CD4-positive, alpha-beta T cell treated with Interleukin-4 for 1 hour (primary cell): ENCODE measurements at places on chromosomes 7 and 10.

- no peak for DNase-seq
Observed at GRCh38 chr7:132349075-132349474, 227.2 kb downstream of the PLXNA4 start.

GRCh38 chr7:21542891-21543527, at the start of gene DNAH11:
Gene DNAH11 (plus strand): TSS chr7:21543039. CDS start chr7:21543246, 207 bp downstream.
- no peak for DNase-seq

DNA sequence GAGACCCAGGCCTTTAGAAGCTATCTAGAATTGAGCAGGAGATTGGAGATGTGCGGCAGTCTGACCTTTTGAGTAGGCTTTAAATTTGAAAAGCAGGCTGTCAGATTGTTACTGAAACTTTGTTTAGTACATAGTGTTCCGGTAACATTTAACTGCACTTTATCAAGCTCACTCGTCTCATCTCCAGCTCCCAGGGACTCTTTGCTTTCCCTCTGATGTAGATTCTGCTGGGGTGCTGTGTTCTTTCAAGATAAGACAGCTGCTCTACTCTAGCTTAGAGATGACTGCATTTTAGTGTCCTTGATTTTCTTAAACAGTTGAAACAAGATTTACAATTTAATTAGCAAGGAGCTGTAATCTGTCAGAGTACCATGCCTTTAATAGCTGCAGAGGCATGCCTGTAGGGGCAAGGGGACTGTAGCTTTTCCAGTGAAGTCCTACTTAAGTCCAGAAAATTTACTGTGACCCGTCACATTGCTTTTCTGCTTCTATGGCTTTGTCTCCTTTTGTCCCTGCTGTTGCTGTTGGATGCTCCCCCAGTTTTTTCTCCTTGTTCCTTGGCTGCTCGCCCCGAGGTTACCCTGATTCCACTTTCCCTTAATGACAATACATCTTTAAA, 56.4 kb upstream of the MTPN start:
- DNase-seq, result no peak

DNA sequence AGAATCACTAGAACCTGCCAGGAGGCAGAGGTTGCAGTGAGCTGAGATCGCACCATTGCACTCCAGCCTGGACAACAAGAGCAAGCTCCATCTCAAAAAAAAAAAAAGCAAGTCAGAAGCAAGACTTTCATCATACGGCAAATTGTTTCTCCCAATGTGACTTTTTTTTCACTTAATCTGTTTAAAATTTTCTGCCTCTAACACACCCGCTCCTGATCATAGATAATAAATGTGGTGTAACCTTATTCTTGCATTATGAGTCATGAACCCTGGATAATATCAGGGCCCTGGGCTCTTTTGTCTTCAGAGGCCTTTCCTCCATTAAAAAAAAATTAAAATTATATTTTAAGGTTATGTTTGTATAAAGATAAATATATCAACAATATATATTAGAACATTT, 111.4 kb upstream of the JCAD start:
- no peak for DNase-seq
